Activated T-cell treated with anti-CD3 and anti-CD28 coated beads, Interleukin-2, amount 50 U/mL, for 4 hours (primary cell): ENCODE measurements at places on chromosomes 1 and 21. TPM values are rescaled to one million over a fixed set of nuclear protein-coding genes. Genes with fewer than 3 reads are reported as not detected.

The TAF12 gene
- 36.5 TPM for total RNA-seq

DNA sequence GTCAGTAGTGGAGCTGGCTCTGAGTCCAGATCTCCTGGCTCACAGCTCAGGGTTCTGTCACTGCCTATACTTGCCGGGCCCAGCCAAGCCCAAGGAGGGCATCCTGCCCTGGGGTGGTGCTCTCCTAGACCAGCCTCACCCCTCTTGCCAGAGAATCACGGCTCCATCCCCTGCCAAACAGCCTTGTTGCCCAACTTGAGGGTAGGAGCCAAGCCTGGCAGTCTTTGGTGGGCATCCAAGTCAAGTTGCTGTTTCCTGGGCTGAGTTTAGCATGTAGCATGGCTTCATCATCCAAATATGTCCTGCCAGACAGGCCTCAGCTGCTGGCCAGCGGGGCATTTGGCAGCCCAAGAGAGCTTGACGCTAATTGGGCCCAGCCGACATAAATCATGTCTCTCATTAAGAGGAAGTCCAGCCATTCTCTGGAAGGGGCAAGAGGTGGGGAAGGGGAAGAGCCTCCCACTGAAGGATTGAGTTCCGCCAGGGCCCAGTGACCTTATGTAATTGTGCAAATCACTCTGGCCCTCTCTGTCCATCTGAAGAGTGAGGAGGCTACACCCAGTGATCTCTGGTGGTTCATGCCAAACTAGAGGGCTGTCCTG lies 22.6 kb upstream of the TRABD2B start:
- DNase-seq = no peak

DNA sequence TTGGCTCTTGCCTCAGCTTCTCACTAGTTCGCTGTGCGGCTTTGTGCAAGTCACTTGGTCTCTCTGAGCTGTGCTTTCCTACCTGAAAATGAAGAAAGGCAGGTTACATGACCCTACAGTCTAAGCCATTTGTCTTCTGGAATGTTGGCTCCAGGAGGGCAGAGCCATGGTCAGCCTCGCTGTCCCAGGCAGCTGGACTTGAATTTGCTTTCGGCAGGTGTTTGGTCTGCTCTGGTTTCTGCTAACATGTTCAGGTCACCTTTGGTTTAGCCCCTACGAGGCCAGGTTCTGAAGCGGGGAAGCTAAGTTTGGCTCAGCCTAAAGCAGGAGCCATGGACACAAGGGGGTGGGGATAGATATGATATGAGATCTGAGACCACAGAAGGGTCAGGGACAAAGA lies 19.1 kb downstream of the LRRC38 start:
- DNase-seq = no peak

The NRDC gene
- 131 TPM for total RNA-seq

GRCh38 chr1:60847855-60848582 lies 234.3 kb upstream of the NFIA start:
- DNase-seq = no peak

The GPBP1L1 gene
- total RNA-seq = 76.0 TPM
